ENCODE measurements at places on chromosomes 4 and X.

DNA sequence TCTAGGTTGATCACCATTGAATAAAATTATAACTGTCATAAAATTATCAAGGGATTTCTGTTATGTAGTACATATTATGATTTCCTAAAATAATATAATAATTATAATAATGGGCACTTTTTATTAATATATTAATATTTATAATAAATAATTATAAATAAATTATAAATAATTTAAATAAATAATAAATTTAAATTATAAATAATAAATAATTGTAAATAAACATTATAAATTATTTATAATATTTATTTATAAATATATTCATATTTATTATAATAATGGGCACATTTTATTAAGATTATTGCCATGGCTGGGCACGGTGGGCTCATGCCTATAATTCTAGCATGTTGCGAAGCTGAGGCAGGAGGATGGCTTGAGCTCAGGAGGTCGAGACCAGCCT, 24.5 kb downstream of the RAP1GDS1 start:
- DNase-seq: no peak

DNA sequence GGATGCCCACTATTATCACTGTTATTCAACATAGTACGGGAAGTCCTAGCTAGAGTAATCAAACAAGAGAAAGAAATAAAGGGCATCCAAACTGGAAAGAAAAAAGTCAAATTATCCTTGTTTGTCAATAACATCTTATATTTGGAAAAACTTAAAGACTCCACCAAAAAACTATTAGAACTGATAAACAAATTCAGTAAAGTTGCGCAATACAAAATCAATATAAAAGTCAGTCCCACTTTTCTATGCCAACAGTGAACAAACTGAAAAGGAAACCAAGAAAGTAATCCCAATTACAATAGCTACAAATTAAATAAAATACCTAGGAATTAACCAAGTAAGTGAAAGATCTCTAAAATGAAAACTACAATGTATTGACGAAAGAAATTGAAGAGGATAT, 321.3 kb downstream of the LDB2 start:
- no peak for DNase-seq

- DNase-seq: no peak
These were observed 57.2 kb upstream of the CXorf66 start for GRCh38 chrX:140022482-140022881.

DNA sequence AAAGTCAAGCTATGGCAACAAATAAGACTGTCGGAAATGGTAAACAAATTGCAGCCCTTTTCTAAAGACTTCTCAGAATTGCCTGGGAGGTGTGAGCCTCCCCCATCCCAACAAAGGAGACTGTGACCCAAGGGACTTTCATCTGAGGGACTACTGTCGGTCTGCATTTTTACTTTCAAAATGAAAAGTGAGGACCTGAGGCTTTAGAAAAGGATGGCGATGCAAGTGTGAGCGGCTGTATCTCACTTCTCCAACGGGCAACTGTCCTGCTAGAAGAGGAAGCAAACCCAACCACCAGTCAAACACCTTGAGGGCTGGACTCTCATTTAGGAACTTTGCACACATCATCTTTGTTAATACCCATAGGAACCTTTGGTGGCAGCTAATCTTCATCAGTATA, 62.6 kb upstream of the CLNK start:
- DNase-seq: no peak

GRCh38 chr4:118058955-118059354, 24.7 kb downstream of the NDST3 start:
- DNase-seq: no peak

DNA sequence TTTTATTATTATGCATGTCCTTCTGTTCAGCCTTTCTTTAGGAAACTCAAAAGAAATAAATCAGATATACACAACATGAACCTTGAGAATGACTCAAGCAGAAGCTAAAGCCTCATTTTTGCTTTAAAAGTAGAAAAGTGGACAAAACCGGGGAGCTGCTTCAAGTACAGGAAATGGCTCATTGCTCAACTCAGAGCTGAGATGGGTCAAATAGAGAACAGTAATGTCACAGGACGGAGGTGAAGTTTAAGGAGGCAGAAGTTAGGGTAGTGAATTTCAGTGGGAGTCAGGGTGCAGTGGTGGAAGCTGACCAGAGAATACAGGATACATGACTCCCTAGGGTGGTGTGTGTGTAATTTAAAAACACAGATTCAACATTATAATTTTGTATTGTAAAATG, 22.2 kb downstream of the PHKA2 start:
- DNase-seq: no peak

DNA sequence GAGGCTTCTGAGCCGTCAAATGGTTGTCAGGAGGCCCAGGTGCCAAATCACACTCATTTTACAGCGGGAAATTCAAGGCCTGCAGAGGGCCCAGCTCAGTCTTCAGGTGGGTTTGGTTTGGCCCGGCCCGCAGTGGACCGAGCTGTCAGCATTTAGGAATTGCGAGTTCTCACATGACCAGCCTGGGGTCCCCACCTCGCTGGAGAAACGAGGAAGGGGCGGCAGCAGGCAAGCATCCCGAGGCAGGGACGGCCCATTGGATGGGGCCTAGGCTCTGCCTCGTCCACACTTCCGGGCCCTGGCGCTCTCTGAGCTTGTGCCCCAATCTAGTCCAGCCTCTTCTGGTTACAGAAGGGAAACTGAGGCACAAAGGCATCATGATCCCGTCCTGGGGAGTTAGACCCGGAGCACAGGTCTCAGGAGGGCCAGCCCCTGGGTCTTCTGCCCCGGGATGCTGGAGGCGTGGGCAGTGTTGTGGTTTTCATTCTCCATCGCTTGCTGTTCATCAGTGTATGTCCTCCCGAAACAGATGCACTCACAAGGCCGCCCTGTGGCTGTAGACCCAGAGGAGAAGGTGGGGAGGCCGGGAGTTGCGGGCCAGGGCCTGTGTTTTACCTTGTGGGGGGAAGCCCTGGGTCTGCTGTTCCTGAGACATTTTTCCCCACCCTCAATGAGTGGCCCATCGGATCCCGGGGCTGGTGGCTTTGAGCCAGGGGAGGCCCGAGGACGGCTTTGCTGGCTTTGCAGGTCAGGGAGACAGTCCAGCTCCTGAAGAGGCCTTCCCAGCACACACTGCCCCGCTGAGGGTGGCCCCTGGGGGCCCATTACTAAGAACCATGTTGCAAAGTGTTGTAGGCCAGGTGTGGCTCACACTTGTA, 8.9 kb downstream of the PSAPL1 start:
- DNase-seq: no peak

DNA sequence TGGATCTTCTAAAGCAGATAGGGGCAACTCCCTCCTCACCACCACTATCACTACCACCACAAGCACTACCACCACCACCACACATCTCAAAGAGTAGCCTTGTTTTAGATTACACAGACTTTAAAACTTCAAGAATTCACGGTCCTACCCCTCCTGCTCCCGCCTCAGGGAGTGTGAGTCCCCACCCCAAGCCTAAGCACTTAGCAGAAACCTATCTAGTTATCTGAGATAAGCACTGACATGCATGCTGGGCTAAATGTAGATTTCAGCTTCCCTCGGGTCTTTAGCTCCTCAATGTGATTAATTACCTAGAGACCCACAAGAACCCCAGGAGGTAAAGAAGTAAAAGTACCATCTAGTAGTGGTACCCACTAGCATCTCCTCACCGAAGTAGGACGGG, 775 bp downstream of the AMOT start:
- DNase-seq: no peak

- no peak for DNase-seq
These were observed 2.9 kb downstream of the CCSER1 start for GRCh38 chr4:90130076-90130475.

DNA sequence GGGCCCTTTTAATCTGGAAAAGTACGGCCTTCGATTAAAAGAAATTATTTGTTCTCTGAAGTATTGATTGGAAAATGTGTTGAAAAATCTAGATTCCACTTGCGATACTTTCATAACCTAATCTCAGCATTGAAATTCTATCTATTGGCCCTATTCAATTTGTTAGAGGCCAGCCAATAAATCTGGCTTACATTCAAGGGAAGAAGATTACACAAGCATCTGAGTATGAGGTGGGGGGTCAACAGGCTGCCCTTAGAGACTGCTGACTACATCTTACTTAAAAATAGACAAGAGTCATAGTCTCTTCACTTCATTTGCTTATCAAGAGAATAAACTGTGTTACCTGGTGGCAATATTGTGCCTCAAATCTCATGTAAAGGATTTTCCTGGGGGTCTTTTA, 248.0 kb upstream of the KCNIP4 start:
- DNase-seq: no peak

DNA sequence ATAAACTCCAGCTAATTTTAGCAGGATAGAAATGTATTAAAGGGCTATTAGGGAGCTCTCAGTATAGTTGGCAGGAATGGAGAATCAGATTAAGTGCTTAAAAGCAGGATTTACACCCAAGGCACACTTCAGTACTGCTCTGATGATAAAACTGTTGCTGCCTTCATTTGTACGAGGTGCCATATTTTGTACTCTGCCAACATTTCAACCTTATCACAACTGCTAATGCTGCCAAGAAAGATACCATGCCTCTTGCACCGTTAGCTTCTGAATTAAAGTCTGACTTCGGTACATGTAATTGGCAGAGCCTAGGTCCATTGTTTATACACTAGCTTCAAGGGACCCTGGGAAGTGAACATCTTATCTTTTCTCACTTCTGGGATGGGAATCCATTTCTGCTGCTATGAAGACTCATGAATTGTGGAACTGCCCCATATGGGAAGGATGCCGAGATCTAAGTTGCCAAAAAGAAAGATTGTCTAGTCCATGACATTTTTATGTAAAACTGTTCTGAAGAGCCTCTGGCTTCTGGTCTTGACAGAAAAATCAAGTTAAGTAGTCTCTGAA, 624.0 kb upstream of the IGFBP7 start:
- DNase-seq: no peak

DNA sequence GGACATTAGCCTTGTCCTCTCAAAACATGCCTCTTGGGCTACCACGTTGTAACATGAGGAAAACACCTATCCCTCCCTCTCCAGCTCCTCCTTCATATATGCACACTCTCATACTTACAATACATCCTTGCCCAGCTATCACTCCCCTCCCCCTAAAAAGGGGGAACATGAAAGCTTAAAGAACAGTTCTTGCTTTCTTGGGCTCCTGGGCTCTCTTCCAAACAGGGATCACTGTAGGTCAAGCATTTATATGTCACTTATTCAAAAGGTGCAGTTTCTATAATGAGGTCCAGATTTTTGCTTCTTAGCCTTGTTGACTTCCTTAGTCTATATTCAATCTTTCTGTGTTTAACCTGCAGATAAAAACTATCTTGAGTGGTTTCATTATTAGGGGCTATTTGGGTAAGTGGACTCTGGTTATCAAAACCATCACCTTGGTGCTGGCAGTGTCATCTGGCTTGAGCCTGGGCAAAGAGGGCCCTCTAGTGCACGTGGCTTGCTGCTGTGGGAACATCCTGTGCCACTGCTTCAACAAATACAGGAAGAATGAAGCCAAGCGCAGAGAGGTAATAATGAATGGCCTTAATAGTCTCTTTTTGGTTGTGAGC, 119.4 kb downstream of the AKAP4 start:
- no peak for DNase-seq

DNA sequence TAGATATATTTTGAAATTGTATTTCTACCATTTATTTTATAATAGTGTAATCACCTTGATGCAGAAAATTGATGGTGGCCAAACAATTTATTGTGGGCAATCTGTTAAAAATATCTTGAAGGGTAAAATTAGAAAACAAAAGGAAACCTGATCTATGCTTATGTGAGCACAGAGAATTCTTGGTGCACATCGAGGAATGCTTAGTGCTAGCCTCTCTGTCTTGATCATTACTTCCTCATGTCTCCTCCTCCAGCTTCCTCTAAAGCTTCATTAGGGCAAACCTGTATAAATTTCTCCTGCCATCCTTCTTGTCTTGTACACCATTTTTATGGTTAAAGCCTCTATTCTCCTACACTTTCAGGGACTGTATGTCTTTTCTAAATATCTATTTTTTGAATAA, 725.8 kb downstream of the RAPGEF2 start:
- no peak for DNase-seq

GRCh38 chr4:129804461-129804981, 708.6 kb downstream of the C4orf33 start:
- DNase-seq: no peak

GRCh38 chrX:148422526-148422925, 77.9 kb upstream of the AFF2 start:
- DNase-seq: no peak

DNA sequence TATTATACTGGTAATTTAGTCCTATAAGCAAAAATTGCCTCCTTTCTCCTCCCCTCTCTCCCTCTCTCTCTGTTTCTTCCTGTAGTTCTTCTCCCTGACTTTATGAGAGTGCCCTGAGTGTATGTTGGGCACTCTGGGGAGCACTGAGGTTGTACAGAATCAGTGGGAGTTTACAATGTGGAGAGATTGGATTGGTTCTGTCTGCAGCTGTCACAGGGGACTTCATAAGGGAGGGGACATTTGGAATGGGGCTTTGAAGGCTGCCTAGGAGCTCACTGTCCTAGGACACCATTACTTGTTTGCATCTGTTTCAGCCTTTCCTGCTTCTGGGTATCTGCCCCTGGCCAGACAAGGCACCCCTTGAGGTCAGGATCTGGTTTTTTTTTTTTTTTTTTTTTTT, 22.9 kb downstream of the SH3TC1 start:
- no peak for DNase-seq

DNA sequence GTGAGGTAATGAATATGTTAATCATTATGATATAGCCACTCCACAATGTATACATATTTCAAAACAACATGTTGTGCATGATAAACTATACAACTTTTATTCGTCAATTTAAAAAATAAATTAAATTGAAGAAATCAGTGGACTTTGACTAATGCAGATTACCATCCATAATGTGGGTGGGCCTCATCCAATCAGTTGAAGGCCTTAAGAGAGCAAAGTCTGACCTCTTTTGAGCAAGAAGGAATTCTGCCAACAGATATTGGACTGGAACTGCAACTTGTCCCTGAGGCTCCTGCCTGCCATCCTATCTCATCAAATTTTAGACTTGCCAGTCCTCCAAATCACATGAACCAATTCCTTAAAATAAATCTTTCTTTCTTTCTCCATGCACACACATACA, 57.4 kb upstream of the SLC16A2 start:
- DNase-seq: no peak

- no peak for DNase-seq
These were observed 838 bp upstream of the ABCG2 start for GRCh38 chr4:88159229-88159725.

DNA sequence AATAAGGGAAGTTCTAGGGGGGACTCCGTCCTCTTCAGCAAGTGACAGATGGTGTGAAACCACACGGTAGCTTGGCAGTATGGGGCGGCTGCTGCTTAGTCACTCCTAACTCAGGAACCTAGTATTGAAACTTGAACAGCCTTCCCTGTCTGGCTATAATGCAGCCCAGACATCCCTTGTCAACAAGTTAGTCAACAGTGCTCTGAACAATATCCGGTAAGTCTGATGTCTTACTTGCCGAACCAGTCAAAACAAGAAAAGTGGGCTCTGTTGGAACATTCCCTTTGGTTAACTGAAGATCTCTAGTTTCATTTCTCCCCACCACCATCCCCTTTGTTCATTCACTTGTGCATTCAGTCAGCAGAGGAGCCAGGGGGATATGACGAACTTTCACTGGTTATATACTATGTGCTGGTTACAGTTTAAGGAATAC, 18.7 kb upstream of the CXCL13 start:
- no peak for DNase-seq

Data from stimulated activated CD4-positive, alpha-beta T cell treated with anti-CD3 and anti-CD28 coated beads, Interleukin-1b, Interleukin-23, amount 100 ng/mL, for 4 hours (primary cell).